ENCODE measurements at places on chromosomes 12 and 14.

- DNase-seq, result peak; percentile 1
Measured at GRCh38 chr12:20463913-20464524, 95.7 kb downstream of the PDE3A start.

GRCh38 chr12:131990980-131991305 is 41.2 kb downstream of the EP400 start:
- DNase-seq, result no peak

DNA sequence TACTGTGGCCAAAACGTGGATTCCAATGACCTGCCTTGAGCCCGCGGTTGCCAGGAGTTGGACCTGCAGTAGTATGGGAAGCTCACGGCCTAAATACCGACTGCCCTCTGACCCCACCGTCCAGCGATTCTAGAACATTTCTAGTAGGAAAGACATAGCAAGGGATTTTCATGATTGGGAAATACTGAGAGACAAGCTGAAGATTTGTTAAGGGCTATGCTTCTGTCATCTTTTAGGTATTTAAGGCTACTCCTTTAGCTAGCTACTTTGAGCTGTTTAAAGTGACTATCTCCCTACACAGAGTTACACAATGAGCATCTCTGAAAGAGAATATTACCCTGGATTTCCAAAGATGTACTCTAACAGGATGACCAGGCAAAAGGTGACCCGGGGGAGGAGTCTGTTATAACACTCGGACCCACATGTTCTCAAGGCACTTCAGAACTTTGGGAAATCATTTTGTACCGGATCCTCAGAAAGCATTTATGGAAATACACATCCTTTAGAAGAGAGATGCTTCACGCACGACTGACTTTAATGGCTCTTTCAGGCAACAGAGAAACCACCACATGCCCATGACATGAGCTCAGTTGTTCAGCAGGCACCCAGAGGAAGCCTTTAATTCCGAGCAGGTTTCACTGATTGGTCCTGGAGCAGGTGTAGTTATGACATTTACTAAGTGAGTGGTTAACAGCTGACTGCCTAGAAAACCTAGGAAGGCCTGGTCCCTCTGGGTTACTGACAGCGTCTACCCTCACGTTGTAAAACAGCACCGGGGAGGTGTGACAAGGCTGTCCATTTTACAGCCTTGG is 4.2 kb downstream of the BAG5 start:
- DNase-seq, result no peak

GRCh38 chr12:117685110-117685926 is 283.5 kb downstream of the KSR2 start:
- no peak for DNase-seq

- no peak for DNase-seq
Measured at GRCh38 chr12:100672075-100672592, 98.7 kb downstream of the GAS2L3 start.

DNA sequence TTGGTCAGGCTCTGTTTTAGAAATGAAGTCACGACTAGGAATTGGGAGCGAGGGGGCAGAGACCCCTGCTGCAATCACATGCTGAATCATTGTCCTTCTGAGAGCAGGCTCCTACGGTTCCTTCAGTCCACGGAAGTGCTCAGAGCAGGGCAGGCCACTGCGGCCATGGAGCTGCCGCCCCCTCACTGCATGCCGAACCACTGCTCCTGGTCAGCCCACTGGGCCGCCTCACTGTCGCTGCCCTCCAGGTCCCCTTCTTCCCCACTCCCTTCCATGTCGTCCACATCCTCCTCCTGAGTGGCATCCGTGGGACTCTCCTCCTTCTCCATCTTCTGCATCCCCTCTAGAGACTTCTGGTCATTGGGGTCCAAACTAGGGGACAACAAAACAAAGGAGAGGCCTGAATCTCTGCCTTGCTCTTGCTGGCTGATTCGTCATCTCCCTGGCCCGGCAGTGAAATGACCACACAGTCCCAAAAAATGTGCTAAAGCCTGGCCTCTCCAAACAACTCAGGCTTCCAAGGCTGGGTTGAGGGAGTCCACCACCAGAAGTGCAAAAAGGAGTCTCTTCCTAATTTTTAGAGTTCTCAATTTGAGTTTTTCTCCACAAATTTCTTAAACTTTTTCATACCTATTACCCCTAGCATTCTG is 29.4 kb downstream of the ANAPC7 start:
- no peak for DNase-seq

GRCh38 chr14:82379291-82379690 is 845.6 kb upstream of the SEL1L start:
- no peak for DNase-seq

- no peak for DNase-seq
Measured at GRCh38 chr12:97801471-97802059, 339.0 kb downstream of the RMST start.

DNA sequence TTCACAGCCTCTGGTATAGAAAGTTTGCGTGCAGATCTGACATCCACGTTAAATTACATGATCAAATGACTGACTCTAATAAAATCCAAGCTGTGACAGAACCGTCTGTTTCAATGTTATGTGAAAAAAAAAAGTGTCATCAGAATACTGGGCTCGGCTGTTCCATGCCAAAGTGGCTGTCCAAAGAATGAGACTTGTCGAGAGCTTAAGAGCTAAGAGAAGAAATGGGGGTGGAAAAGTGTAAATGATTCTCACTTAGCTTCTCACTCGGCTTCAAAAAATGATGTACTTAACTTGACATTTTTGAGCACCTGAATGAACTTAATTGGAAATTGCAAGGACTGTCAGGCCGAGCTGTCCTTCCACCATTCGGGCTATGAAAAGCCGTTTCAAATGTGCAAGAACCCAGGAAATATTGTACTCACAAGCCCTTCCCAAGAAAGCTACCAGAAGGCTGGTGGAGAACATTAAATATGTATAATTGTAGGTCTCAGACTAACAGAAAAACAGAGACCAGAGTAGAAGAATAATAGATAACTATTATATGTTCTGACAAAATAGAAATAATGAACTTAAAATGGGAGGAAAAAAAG is 78.0 kb downstream of the DIO3 start:
- DNase-seq, result no peak

GRCh38 chr12:104535369-104535768 is 78.6 kb downstream of the CHST11 start:
- DNase-seq, result no peak

GRCh38 chr12:104464899-104465298 is 8.2 kb downstream of the CHST11 start:
- DNase-seq, result no peak

DNA sequence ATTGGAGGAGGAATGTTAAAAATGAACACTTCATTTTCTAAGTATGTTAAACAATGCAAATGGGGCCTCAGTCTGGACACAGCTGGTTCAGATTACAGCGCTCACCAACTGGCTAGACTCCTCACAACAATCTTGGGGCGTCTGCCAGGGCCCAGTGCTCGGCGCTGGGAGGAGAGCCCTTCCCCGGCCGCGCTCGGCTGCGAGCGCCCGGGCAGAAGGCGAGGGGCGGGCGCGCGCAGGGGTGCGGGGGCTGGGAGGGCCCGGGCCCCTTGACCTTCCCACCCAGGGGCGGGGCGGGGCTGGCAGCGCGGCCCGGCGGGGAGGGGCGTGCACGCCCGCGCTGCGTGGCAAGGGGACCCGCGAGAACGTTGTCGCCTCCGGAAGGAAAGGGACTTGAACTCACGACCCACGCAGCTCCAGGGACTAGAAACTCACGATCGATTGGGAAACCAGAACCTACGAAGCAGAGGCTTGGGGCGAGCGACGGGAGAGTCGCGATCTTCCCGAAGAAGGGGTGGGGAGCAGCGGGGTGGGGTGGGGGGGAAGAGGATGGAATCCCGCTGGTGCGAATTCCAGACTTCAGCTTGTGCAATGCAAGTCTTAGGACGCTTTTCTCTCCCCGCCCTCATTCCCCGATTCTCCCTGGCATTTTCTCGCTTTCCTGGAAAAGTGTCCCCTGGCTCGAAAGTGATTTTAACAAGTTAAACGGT is at the start of gene FBLN5:
TSS of gene FBLN5 (minus strand) at position 220 of the 710 bp plus-strand sequence. CDS start 465 bp downstream, outside the sequence.
- DNase-seq, result peak; percentile 17

DNA sequence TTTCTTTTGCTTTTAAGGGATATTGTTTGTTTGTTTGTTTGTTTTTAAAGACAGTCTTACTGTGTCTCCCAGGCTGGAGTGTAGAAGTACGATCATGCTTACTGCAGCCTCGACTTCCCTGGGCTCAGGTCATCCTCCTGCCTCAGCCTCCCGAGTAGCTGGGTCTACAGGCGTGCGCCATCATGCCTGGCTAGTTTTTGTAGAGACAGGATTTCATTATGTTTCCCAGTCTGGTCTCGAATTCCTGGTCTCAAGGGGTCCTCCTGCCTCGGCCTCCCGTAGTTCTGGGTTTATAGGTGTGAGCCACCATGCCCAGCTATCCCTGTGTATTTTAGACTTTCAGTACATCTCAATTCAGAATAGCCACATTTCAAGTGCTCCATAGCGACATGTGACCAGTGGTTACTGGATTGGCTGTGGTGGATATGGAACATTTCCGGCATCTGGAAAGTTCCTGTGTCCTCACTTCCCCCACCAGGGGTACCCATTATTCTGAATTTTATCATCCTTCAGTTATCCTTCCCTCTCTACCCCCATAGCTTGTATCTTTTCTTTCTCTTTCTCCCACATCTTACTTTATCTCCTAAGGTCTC is 61.1 kb downstream of the HRK start:
- DNase-seq, result no peak

- DNase-seq, result no peak
Measured at GRCh38 chr14:78131201-78131600, 39.0 kb upstream of the NRXN3 start.

GRCh38 chr12:125276567-125276966 is 211.3 kb downstream of the AACS start:
- no peak for DNase-seq

All from CD4-positive, alpha-beta T cell treated with Interleukin-15 for 4 hours (primary cell).